T-cell (primary cell): ENCODE measurements at places on chromosomes 3 and 15. TPM values are rescaled to one million over a fixed set of nuclear protein-coding genes. Genes with fewer than 3 reads are reported as not detected.
A peak's percentile ranks its signal among the peaks of the same experiment; 100 is the strongest.

- no peak overlapping the region for H3K27ac ChIP-seq
- no peak for DNase-seq
- H3K4me1 ChIP-seq, result no peaks in the 10 kb centered on the region
- H3K36me3 ChIP-seq, result no peaks in the 10 kb centered on the region
Measured at GRCh38 chr15:50064673-50065072, 54.4 kb downstream of the ATP8B4 start.

- no peaks in the 10 kb centered on the region for H3K36me3 ChIP-seq
- no peaks in the 10 kb centered on the region for H3K4me1 ChIP-seq
- no peak overlapping the region for H3K27ac ChIP-seq
- no peaks in the 10 kb centered on the region for H3K27me3 ChIP-seq
Measured at GRCh38 chr3:127717357-127718244, 44.8 kb downstream of the ABTB1 start.

DNA sequence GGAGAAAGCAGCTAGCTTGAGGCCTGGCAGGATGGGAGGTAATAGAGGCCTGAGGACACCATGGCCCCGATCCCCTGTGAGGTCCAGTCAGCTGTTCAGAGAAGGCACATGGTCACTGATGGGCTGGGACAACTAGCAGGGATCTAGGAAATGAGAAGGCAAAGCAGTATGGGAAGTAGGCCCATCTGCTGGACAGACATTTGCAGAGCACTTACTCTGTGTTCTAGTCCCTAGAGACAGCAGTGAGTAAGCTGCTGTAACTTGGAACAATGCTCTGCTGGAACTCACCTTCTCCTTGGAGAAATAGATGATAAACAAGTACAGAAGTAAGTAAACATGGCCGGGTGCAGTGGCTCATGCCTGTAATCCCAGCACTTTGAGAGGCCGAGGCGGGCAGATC is 7.1 kb downstream of the ECE2 start:
- no peak overlapping the region for H3K27ac ChIP-seq
- no peak for DNase-seq
- no peak overlapping the region for H3K4me3 ChIP-seq

GRCh38 chr15:33150971-33151370 is 43.5 kb downstream of the FMN1 start:
- H3K27ac ChIP-seq, result no peak overlapping the region
- H3K36me3 ChIP-seq, result no peaks in the 10 kb centered on the region
- DNase-seq, result no peak

GRCh38 chr15:43799209-43799944 is 643 bp downstream of the SERINC4 start:
- no peaks in the 10 kb centered on the region for H3K27me3 ChIP-seq
- DNase-seq, result no peak
- peaks cover 61% of the 10 kb centered on the region for H3K36me3 ChIP-seq
- H3K27ac ChIP-seq, result peak overlapping the region; percentile 77
- no peak overlapping the region for H3K4me3 ChIP-seq
- H3K4me1 ChIP-seq, result peaks cover 15% of the 10 kb centered on the region

- DNase-seq, result no peak
- no peaks in the 10 kb centered on the region for H3K4me1 ChIP-seq
- H3K27ac ChIP-seq, result no peak overlapping the region
- H3K27me3 ChIP-seq, result no peaks in the 10 kb centered on the region
- H3K36me3 ChIP-seq, result no peaks in the 10 kb centered on the region
- H3K4me3 ChIP-seq, result no peak overlapping the region
Measured at GRCh38 chr15:49832511-49832910, 211.7 kb downstream of the DTWD1 start.

PIGBOS1 gene
- total RNA-seq, result 10.0 TPM

GPR149 gene
- total RNA-seq, result not detected

MAN2A2 gene
- 133 TPM for total RNA-seq

GRCh38 chr3:31159331-31160039 is 265.0 kb upstream of the GADL1 start:
- no peak for DNase-seq
- no peak overlapping the region for H3K27ac ChIP-seq
- H3K4me1 ChIP-seq, result no peaks in the 10 kb centered on the region
- no peaks in the 10 kb centered on the region for H3K27me3 ChIP-seq
- H3K36me3 ChIP-seq, result no peaks in the 10 kb centered on the region

SPSB4 gene
- total RNA-seq, result not detected

DNA sequence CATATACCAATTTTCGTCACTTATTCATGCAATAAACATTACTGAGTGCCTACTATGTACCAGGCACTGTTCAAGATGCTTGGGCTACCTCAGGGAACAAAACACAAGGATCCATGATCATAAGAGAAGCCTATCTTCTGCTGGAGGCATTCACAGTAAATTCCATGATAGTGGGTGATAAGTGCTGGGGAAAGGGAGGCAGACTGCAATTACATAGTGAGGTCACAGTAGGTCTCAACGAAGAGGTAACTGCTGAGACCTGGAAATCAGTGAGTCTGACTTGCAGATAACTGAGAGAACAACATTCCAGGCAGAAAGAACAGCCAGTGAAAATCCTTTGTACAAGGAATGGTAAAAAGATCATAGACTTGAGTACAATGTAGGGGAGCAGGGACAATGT is 33.6 kb downstream of the RAF1 start:
- H3K36me3 ChIP-seq, result no peaks in the 10 kb centered on the region
- H3K4me1 ChIP-seq, result peaks cover 2% of the 10 kb centered on the region
- no peak overlapping the region for H3K4me3 ChIP-seq

EEF1AKMT4 gene
- total RNA-seq, result 1.7 TPM

GRCh38 chr15:62118520-62119226 is 46.4 kb downstream of the C2CD4B start:
- H3K4me1 ChIP-seq, result peaks cover 12% of the 10 kb centered on the region
- peak overlapping the region; percentile 40 for H3K27ac ChIP-seq
- H3K36me3 ChIP-seq, result no peaks in the 10 kb centered on the region
- H3K27me3 ChIP-seq, result peaks cover 9% of the 10 kb centered on the region
- no peak for DNase-seq

DNA sequence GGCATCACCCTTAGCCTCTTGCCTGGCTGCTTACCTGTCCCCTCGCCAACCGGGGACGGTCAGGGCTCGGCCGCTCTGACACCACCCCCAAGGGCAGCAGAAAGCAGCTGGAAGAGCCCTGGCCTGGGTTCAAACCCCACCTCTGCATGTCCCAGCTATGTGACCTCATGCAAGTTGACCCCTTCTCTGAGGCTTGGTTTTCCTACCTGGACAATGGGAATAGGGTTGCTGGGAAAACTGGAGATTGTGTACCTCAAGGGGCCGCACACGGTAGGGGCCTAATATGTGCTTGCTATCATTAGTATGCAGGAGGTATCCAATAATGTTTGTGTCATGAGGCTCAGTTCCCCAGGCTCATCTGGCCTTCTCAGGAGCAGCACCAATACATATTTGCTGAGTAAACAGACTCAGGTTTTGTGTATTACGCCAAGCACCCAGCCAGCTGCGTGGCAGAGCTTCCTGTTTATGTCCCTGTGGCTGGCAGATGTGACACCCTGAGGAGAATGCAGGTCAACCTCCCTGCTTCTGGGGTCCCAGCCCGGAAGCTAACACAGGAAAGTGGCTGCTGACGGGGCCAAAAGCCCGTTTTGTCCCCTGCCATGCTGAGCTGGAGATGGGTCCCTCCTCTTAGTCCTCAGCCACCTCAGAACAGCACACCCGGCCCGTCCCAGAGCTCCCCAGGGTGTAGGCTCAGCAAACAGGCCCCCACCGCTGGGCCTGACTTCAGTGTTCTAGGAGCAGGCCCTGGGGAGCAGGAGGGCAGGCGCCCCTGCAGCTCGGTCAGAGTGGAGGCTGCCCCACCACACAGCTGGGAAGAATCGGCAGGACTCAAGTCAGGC is 29.7 kb downstream of the PLXND1 start:
- peak overlapping the region; percentile 7 for H3K4me3 ChIP-seq
- DNase-seq, result peak; percentile 82
- H3K36me3 ChIP-seq, result no peaks in the 10 kb centered on the region

DNA sequence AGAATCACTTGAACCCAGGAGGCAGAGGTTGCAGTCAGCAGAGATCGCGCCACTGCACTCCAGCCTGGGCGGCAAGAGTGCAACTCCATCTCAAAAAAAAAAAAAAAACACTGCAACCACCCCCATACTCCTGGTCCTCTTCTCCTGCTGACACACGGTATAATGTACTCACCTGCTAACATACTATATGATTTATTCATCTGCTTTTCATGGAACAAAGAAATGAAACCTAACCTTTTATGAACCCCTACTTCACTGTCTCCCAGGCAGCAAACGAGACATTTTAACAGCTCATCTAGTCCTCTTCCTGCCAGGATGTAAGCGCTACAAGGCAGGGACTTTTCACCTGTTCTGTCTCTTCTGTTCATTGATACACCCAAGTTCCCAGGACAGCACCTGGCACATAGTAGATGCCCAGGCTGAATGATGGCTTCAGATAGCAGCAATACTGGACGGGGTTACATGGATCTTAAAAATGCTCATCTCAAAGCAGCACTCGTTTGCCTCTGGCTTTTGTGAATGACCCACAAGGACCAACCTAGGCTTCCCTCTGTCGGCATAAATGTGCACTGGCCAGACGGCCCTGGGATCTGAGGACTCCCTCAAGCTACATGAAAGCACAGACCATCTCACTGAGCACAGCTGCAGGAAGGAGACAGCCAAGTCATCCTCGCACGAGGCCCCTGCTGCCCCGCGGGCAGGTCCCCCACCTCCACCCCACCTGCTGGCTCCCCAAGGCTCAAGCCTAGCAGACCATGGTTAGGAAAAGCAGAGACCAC is 20.3 kb downstream of the XXYLT1 start:
- no peaks in the 10 kb centered on the region for H3K27me3 ChIP-seq
- no peak for DNase-seq
- H3K4me3 ChIP-seq, result no peak overlapping the region
- H3K4me1 ChIP-seq, result peaks cover 13% of the 10 kb centered on the region
- no peak overlapping the region for H3K27ac ChIP-seq
- no peaks in the 10 kb centered on the region for H3K36me3 ChIP-seq

CPNE9 gene
- 0.26 TPM for total RNA-seq

- no peak overlapping the region for H3K27ac ChIP-seq
- DNase-seq, result no peak
- H3K27me3 ChIP-seq, result no peaks in the 10 kb centered on the region
- peaks cover 22% of the 10 kb centered on the region for H3K36me3 ChIP-seq
- H3K4me3 ChIP-seq, result no peak overlapping the region
Measured at GRCh38 chr3:12947504-12948369, 106.4 kb upstream of the RPL32 start.

DNA sequence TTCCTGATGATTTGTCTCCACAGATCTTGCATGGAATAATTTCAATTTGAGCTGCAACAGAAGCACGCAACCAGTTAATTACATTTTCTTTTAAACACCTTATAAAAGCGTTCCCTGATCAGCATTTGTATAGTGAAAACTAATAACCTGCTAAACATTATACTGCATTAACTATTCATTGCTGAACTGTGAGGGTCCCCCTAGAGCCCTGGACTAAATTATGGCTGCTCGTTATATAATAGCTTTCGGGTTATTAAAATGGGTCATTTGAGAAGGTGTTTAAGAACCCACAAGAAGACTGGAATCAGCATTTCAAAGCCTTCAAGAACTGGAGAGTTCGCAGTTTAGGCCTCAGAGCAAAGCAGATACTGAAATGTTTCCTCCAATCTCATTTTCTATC is 52.9 kb upstream of the ICE2 start:
- no peak overlapping the region for H3K4me3 ChIP-seq
- H3K27ac ChIP-seq, result no peak overlapping the region
- DNase-seq, result no peak
- H3K27me3 ChIP-seq, result no peaks in the 10 kb centered on the region
- H3K4me1 ChIP-seq, result peaks cover 3% of the 10 kb centered on the region

DNA sequence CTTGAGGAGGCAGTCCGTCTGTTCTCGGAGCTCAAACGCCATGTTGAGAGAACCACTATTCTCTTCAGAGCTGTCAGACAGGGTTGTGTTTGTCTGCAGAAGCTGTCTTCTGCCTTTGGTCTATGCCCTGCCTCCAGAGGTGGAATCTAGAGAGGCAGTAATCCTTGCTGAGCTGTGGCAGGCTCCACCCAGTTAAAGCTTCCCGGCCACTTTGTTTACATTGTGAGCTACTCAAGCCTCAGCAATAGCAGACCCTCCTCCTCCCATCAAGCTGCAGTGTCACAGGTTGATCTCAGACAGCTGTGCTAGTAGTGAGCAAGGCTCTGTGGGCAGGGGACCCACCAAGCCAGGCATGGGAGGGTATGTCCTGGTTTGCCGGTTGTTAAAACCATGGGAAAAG is 8.9 kb downstream of the OR5AC2 start:
- no peaks in the 10 kb centered on the region for H3K4me1 ChIP-seq
- H3K36me3 ChIP-seq, result no peaks in the 10 kb centered on the region
- no peak for DNase-seq

DNA sequence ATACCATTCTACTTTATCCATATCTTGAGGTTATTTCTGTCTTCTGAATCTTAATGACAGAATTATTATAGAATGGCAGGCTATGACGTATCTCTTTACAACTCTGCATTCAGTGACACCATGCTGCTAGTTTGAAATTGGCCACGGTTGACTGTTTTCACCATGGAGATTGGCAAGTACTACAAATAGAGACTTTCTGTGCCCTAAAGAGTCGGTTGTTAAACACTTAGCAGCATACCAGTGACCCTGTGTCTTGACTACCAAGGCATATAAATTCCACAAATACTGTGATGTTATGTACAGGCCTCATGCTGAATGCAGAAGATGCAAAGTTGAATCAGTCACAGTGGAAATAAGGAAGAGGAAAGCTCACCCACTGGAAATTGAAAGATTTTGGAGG is 67.0 kb upstream of the CADPS start:
- H3K4me1 ChIP-seq, result no peaks in the 10 kb centered on the region
- DNase-seq, result no peak
- H3K4me3 ChIP-seq, result no peak overlapping the region

DNA sequence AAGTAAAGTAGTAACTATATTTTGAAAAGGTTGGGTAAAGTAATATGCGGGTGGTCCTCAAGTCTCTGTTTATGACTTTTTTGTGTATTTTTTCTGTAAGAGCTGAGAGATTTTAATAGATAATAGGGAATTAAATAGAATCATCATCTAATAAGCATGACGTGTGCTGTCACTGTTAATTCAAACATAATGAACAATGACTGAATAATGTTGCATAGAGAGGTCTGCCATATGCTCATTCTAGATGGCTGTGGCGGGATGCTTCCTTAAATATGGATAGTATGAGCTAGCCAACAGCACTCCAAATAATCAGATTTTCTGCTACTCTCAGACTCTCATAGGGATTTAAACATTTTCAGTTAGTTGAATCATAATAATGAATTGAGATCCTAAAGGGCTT is 302.8 kb upstream of the RBMS3 start:
- H3K27ac ChIP-seq, result no peak overlapping the region
- no peak for DNase-seq
- no peaks in the 10 kb centered on the region for H3K36me3 ChIP-seq
- H3K4me3 ChIP-seq, result no peak overlapping the region
- no peaks in the 10 kb centered on the region for H3K27me3 ChIP-seq
- H3K4me1 ChIP-seq, result no peaks in the 10 kb centered on the region

LMAN1L gene
- total RNA-seq, result 0.44 TPM

DNA sequence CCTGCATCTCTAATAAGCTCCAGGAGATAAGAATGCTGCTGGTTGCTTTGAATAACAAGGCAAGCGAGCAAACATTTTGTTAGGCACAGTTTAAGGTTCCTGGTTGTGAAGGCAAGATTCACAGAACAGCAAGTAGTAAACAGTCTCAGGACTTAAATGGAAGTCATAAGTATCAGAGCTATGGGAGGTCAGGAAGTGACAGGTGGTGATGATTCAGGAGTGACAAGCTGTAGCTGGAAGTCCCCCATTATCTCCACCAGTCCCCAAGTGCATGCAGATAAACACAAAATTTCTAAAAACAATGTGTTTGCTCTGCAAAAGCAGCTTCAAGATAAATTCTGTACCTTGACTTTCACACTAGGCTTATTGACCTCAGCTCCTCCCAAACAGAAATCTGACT is 3.3 kb downstream of the FETUB start:
- no peak for DNase-seq
- H3K4me3 ChIP-seq, result no peak overlapping the region
- H3K27ac ChIP-seq, result no peak overlapping the region
- no peaks in the 10 kb centered on the region for H3K4me1 ChIP-seq
- H3K27me3 ChIP-seq, result no peaks in the 10 kb centered on the region
